ENCODE measurements at places on chromosomes 7 and 10. TPM values are rescaled to one million over a fixed set of nuclear protein-coding genes. Genes with fewer than 3 reads are reported as not detected.

- H3K4me3 ChIP-seq, result no peak overlapping the region
- H3K36me3 ChIP-seq, result peaks cover 21% of the 10 kb centered on the region
- DNase-seq, result no peak
- H3K4me1 ChIP-seq, result peaks cover 35% of the 10 kb centered on the region
These were observed 13.4 kb upstream of the RASSF4 start for GRCh38 chr10:44946205-44946604.

DNA sequence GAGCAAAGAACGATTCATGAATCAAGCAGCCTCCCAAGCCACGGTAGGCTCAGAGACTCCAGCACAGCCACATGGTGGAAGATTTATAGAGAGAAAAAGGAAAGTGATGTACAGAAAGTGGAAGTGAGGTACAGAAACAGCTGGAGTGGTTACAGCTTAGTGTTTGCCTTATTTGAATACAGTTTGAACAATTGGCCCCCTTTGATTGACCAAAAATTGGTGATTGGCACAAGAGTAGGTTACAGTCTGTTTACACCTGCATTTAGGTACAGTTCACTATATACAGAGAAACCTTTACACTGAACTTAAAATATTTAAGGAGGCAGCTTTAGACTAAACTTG, 136.4 kb upstream of the ASAH2 start:
- no peak overlapping the region for H3K4me3 ChIP-seq
- H3K27me3 ChIP-seq, result no peaks in the 10 kb centered on the region
- H3K4me1 ChIP-seq, result peaks cover 40% of the 10 kb centered on the region
- no peak for DNase-seq

DNA sequence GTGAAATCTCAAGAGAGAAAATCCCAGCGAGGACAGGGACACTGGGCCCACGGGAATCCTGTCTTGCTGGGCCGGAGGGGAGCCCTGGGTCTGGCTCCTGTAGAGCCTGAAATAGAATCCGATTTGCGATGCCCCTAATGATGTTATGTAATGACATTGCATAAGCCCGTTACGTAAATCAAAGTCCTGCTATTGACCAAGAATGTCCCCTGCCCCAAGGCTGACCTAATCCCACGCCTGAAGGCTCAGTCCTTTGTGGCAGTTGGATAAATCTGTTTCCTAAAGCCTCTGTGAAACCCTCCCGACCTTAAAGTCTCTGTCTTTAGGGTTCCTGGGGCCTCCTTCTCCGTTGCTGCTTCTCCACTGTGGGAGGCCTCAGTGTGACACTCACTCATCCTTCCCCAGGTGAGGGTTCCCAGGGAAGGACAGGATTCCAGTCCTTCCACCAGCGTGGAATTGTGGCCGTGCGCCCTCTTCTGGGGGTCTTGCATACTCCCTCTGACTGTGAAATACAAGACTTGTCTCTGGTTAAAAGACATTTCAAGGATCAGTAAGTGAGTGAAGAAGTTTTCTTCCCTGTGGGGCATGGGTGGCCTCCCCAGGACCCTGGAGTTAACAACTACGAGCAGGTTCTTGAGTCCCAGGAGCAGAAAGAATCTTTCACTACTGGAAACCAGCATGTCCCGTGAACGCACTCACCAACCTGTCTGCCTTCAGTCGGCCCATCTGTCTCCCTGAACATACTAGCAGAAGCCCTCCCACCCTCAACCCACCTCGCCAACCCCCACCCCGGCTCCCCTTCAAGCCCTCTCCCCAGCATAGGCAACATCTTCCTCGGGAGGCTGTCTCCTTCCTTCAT, 19.8 kb downstream of the ZNF467 start:
- H3K27me3 ChIP-seq, result no peaks in the 10 kb centered on the region
- peak overlapping the region; percentile 8 for H3K27ac ChIP-seq
- peaks cover 2% of the 10 kb centered on the region for H3K4me1 ChIP-seq
- H3K4me3 ChIP-seq, result no peak overlapping the region
- no peak for DNase-seq

- peaks cover 44% of the 10 kb centered on the region for H3K4me1 ChIP-seq
- peak overlapping the region; percentile 81 for H3K4me3 ChIP-seq
These were observed 496 bp downstream of the BRI3 start for GRCh38 chr7:98281757-98282606.

- peaks cover 61% of the 10 kb centered on the region for H3K4me1 ChIP-seq
- peak overlapping the region; percentile 51 for H3K4me3 ChIP-seq
- peak overlapping the region; percentile 31 for H3K27ac ChIP-seq
- DNase-seq, result no peak
- H3K27me3 ChIP-seq, result no peaks in the 10 kb centered on the region
These were observed 24.4 kb upstream of the SMARCD3 start for GRCh38 chr7:151272877-151273276.

GRCh38 chr10:72308320-72308987, 34.7 kb downstream of the DDIT4 start:
- no peak for DNase-seq
- H3K4me3 ChIP-seq, result no peak overlapping the region
- no peaks in the 10 kb centered on the region for H3K27me3 ChIP-seq
- no peaks in the 10 kb centered on the region for H3K36me3 ChIP-seq
- H3K4me1 ChIP-seq, result peaks cover 63% of the 10 kb centered on the region
- H3K27ac ChIP-seq, result no peak overlapping the region

GRCh38 chr7:78220754-78221153, 422.2 kb downstream of the PHTF2 start:
- DNase-seq, result no peak
- no peaks in the 10 kb centered on the region for H3K27me3 ChIP-seq
- H3K4me1 ChIP-seq, result no peaks in the 10 kb centered on the region
- H3K27ac ChIP-seq, result no peak overlapping the region
- H3K4me3 ChIP-seq, result no peak overlapping the region
- H3K36me3 ChIP-seq, result no peaks in the 10 kb centered on the region

GRCh38 chr7:105178928-105179541, 165.0 kb downstream of the KMT2E start:
- H3K27ac ChIP-seq, result no peak overlapping the region
- DNase-seq, result no peak
- peaks cover 23% of the 10 kb centered on the region for H3K4me1 ChIP-seq
- no peak overlapping the region for H3K4me3 ChIP-seq
- no peaks in the 10 kb centered on the region for H3K27me3 ChIP-seq

The OR2A5 gene
- not detected for total RNA-seq

The DLX5 gene
- not detected for total RNA-seq

The C7orf57 gene
- not detected for total RNA-seq

The CFTR gene
- not detected for total RNA-seq

The EN2 gene
- not detected for total RNA-seq

The SFRP5 gene
- 14.4 TPM for total RNA-seq
